NCI-H187 treated with DMSO at 0.1 percent for 48 hours (cell line): ENCODE measurements at places on chromosomes 12 and 14.
A peak's percentile ranks its signal among the peaks of the same experiment; 100 is the strongest.

DNA sequence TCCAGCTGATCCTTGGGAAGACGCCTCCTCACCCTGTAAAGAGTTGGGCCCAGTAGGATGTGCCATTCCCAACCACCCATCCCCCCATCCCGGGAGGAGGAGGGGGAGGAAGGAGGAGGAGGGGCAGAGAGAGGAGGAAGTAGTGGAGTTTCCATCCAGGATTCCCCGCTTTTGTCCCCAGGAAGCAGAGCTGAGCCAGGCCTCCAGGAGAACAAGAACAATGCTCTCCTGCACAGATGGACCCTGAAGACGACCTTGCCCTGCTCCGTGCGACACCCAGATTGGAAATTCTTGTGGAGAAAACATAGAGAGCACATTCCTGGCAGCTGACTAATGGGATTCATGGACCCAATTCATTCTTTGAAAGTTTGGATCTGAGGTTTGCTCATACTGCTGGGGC is 132.3 kb upstream of the CRY1 start:
- no peak for DNase-seq

- no peak for DNase-seq
These were observed 18.1 kb downstream of the ARPC3 start for GRCh38 chr12:110431957-110432587.

DNA sequence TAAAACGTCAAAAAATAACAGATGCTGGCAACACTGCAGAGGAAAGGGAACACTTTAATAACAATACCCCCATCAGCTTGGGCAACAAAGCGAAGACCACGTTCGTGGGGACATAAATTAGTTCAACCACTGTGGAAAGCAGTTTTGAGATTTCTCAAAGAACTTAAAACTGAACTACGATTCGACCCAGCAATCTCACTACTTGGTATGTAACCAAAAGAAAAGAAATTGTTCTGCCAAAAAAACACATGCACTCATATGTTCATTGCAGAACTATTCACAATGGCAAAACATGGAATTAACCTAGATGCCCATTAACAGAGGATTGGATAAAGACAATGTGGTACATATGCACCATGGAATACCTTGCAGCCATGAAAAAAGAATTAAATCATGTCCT is 81.2 kb upstream of the RAP1B start:
- no peak for DNase-seq

GRCh38 chr14:86038387-86039042 is 508.6 kb downstream of the FLRT2 start:
- DNase-seq: peak; percentile 30

DNA sequence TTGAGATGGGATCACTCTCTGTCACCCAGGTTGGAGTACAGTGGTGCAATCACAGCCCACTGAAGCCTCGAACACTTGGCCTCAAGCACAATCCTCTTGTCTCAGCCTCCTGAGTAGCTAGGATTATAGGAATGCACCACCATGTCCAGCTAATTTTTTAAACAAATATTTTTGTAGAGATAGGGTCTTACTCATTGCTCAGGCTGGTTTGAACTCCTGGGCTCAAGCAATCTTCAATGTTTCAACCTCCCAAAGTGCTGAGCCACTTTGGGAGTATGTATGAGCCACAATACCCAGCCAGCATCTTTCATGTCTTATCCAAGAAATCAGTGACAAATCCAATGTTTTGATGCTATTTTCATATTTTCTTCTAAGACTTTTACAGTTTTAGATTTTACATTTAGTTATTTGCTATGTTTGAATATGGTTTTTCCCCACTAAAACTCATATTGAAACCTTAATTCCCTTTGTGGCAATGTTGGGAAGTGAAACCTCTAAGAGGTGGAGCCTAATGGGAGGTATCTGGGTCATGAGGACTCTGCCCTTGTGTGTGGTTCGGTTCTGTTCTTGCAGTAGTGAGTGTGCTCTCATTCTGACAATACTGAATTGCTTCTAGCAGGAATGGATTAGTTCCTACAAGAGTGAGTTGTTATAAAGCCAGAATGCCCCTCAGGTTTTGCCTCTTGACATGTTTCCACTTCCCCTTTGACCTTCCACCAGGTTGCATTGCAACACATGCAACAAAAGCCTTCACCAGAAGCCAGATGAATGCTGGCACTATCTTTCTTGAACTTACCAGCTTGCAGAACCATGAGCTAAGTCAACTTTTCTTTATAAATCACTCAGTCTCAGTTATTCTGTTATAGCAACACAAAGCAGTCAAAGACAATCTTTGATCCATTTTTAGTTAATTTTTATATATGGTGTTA is 80.8 kb upstream of the AMIGO2 start:
- no peak for DNase-seq

DNA sequence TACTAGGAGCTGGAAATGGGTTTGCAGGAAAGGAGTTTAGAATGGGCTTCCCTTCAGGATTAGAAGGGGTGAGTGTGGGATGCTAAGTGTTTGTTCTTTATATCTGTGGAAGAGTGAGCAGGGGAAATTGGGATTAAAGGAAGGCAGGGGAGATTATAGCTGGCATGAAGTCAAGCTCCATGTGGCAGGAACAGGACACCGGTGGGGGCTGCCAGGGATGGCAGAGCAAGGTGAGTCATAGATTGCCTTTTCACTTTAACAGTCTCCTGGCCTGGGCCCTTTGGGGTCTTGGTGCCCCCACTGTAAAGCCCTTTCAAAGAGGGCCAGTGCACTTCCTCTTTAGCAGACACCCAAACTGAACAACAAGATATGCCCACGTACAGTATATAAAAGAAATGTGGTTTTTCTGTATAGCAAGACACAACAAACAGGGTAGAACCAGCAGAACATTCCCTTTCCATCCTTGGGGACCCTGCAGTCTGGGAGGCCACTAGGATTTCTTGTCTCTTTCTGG is 23.1 kb upstream of the FBXO21 start:
- no peak for DNase-seq

DNA sequence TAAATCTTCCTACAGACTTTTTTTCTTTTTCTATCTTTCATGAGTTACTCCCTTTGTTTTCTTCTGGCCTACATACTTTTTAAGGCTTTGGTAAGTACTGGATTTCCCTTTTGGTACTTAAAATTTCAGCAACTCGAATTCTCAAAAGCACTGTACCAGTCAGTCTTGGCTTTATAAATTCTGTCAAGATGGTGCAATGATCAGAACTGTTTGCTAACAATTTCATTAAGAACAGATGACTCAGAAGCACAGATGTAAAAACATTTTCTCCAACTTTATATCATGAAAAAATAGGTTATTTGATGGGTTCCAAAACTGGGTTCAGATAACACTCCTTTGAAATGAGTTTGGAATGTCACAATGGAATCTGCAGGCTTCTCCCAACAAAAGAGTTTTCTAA is 1961.8 kb upstream of the FLRT2 start:
- DNase-seq: no peak

- DNase-seq: no peak
These were observed 341.4 kb downstream of the ADAMTS20 start for GRCh38 chr12:43210485-43211192.

DNA sequence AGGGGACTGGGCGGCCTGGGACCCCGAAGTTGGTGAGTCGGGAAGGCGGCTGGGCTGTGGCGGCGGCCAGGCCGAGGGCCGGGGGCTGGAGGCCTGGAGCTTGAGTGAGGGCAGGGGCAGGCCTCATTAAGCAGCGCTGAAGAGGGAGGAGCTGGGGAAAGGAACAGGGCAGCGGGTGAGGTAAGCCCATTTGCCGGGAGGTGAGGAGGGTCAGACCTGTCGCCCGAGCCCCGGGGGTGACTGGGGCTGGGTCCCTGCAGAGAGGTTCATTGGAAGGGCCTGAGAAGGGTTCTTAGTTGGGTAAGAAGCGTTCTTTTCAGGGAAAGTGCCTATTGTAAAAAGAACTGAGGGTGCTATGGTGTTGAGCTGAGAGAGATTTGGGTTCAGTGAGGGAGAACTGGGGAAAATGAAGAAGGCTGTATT is 441 bp downstream of the RAB5B start:
- DNase-seq: no peak

DNA sequence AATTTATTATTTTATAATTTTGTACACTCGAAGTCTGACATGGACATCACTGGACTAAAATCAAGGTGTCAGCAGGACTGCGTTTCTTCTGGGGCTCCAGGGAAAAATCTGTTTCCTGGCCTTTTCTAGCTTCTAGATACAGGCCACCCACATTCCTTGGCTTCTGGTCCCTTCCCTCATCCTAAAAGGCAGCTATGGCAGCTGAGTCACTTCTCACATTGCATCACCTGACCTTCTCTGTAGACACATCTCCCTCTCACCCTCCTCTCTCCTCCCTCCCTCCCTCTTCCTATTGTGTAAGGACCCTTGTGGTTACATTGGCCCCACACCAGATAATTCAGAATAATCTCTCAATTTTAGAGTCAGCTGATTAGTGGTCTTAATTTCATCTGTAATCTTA is 92.4 kb downstream of the RPS6KA5 start:
- no peak for DNase-seq

GRCh38 chr12:25705261-25705660 is 152.2 kb upstream of the LMNTD1 start:
- no peak for DNase-seq

DNA sequence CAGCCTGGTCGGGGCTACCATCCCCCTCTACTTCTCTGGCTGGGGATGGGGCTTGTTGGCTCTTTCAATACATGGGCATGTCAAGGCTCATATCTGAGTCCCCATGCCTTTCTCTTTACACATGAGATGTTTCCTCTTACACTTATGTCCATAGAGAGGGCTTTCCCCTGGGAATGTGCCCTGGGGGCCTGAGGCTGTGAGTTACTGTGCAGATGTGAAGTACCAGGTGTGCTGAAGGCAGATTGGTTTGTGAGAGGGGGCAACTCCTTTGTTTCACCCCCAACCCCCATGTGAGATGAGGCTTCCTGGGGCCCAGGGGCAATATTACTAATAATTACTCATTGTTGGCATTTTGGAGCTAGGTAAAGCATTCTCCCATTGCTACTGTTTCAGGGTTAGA is 32.8 kb downstream of the NRXN3 start:
- DNase-seq: peak; percentile 82

DNA sequence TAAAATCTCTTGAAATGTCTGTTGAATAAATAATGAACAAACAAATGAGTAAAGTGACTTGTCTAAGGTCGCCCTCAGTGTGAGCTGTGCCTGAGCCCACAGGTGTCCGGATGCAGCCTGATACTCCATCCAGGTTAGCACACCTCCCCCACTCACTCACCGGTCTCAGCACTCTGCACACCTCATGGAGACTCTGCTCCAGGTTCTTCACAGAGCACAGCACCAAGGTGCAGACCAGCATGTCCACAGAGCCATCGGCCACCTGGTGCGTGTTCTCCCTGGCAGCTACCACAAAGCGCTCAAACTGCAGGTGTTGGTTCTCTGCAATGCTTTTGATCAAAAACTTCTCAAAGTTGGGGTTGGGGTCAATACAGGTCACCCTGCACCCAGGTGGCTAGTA is 4.1 kb upstream of the KRT7 start:
- DNase-seq: no peak

DNA sequence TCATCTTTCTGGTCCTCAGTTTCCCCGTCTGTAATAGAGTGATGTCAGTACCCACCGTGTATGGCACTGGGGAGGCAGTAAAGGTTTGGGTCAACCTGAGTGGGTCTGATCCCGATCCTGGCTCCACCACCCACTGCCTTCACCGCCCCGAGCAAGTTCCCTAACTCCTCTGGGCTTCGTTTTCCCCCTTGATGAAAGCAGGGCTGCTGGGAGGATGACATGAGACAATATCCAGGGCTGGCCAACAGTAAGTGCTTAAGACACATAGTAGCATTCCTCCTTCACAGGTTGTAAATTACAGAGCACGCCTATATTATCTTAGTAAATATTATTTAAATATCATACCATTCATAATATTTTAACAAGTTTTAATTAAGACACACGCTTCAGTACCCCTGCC is 595 bp downstream of the PLEK2 start:
- no peak for DNase-seq

DNA sequence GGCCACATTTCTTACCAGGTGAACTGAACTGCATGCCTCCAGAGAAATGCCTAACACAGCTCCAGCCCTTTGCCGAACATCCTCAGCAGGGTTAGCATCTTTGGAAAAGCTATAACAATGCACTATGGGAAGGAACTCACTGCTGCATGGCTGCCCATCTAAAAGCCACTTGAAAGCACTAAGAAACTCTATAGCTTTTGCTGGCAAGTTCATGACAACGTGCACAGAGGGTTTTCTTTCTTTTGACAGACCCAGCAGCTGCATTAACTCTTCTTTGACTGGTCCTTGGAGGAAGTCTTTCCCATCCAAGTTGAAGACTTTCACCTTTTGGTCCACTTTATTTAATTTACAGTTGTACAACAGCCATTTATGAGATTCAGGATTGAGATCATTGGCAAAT is 5.3 kb downstream of the TRMT5 start:
- peak; percentile 80 for DNase-seq

GRCh38 chr12:5549011-5549410 is 117.1 kb downstream of the NTF3 start:
- DNase-seq: no peak

- no peak for DNase-seq
These were observed 12.0 kb downstream of the VEZT start for GRCh38 chr12:95229636-95230035.

DNA sequence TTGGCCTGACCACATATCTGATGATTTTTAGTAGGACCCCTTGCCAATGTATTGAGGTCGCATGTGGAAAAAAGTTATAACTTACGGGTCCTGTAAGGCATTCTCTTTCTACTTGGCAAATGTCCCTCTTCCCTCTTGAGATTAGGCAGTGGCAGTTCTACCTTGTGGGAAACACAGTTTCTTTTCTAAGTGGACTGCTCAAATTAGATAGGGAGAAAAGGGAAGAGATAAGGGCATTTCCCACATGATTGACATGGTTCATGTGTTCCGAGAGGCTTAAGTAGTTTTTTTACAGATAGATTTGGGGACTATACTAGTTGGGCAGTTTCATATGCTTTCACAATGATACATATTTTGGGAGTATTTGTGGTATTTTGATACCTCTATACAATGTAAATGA is 154.7 kb downstream of the FBXL14 start:
- DNase-seq: no peak

DNA sequence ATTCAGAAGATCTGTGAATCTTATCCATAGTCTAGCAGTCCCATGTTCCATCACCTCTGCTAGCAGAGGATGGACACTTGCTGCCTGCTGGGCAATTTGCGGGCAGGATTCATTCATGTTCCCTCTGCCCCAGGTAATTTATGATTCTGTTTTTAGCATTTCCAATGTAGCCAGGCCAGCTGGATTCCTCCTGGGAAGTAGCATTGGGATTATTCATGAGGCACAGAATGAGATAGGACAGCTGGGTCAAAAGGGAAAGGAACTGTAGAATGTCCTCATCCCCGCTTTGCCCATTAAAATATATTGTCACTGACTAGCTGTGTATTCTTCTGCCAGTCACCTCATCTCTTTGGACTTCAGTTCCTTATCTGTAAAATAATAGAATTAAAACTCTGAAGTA is 68.7 kb downstream of the SLC35F4 start:
- DNase-seq: no peak

GRCh38 chr12:106136263-106136662 is 2.5 kb downstream of the NUAK1 start:
- peak; percentile 65 for DNase-seq

- no peak for DNase-seq
These were observed 206.4 kb downstream of the SLC15A4 start for GRCh38 chr12:128617304-128617833.
